CD4-positive, alpha-beta T cell treated with Interleukin-17A for 1 hour (primary cell): ENCODE measurements at places on chromosomes 4 and X.

DNA sequence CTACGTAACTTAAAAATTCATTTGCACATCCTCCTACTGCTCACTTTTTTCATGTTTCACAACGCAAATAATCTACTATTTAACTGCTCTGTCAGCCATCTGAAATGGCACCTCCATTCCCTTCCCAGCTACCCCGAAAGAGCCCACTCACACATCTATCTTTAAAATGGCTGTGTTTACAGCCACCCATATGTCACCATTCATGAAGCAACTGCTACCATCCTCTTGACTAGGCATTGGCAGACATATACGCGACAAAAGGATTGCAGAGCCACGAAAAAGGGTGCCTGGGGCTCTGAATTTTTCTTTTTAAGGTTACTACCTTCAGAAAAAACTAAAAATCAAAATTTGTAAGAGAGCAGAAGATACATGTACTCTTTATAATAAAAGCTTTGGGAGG, 11.5 kb downstream of the SH3RF1 start:
- DNase-seq = no peak

- no peak for DNase-seq
These were observed 211.5 kb downstream of the BCOR start for GRCh38 chrX:39886282-39886681.

GRCh38 chr4:183139058-183139750, 40.1 kb downstream of the WWC2 start:
- DNase-seq = no peak

DNA sequence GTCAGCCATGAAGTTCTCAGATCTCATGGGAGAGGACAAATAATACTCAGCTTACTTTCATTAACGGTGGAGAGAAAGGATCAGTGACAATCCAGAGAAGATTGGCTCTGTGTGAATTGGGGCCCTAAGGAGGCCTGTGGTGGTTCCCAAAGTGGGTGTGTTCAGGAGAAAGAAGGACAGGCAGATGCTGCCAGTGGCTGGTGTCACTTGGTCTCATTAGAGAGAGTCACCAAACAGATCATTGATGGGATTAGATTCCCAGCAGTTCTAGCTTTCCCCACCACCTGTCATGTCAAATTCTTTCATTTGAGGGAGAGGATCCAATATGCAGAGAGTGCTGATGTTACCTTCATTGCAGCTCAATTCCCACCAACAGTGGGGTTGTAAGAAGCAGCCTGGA, 8.0 kb downstream of the SMPX start:
- no peak for DNase-seq

- DNase-seq = no peak
These were observed 11.0 kb upstream of the VSIG1 start for GRCh38 chrX:108033890-108034289.

DNA sequence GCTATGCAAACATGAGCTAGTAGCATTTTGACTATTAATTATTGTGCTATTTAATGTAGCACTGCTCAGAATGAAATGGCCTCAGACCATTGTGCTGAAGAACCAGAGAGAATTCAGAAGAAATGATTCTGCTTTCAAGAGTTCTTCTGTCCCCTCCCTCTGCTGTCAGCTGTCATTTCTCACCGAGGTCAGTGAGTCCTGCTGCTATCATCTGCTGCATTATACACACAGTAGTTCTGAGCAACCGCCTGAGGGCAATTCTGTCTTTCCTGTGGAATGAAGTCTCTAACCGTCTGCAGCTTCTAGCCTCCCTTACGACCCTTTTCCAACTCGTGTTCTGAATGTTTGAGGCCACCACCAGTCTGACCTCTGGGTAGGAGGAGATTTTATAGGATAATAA, 249.4 kb downstream of the HNRNPD start:
- no peak for DNase-seq

- DNase-seq = no peak
These were observed 1191.8 kb downstream of the ARAP2 start for GRCh38 chr4:35052546-35052945.

GRCh38 chrX:70755850-70756249, 152.7 kb downstream of the TEX11 start:
- peak; percentile 63 for DNase-seq

GRCh38 chr4:188117631-188118324, 8.4 kb upstream of the TRIML2 start:
- DNase-seq = no peak
